ENCODE measurements at places on chromosomes 6 and 20. TPM values are rescaled to one million over a fixed set of nuclear protein-coding genes. Genes with fewer than 3 reads are reported as not detected.

RAD21L1 gene
- total RNA-seq, result not detected

DNA sequence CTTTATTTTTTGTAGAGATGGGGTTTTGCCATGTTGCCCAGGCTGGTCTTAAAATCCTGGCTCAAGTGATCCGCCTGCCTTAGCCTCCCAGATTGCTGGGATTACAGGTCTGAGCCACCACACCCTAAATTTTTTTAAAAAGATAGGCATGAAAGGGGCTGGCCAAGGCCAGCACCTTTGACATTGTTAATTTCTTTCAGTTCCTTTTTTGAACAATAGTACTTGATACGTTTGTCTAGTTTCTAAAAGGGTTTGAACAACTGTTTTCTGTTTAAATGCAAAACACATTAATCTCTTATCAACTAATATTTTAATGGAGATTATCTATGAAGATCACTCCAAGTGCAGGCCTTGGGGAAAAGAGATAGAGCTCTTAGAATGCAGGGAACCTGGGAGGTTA, 37.6 kb upstream of the PTPRK start:
- no peak for DNase-seq

DNA sequence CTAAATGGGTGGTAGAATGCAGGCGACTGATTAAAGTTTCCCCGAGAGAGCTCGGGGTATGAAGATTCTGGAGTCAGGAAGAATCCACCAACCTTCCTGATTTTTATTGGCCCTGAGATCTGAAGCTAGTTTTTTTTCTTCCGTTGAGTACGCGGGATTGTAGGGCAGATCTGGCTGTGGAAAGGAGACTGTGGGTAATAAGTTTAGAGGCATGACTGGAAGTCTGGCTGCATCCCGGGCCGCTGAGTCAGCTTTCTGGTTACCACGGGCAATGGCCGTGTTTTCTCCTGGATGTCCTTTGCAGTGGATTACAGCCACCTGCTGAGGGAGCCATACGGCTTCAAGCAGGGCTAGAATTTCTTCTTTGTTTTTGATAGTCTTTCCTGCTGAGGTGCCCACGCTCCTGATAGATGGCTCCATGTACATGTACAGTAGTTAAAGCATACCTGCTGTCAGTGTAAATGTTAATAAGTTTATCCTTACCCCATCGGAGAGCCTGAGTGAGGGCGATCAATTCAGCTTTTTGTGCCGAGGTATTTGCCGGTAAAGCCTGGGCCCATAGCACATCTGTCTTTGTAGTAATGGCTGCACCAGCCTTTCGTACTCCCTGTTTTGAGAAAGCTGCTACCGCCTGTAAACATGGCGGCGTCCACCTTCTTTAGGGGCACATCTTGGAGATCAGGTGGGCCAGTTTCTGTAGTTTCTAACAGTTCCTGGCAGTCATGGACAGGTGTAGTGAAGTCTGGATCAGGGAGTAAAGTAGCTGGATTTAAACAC, 154.0 kb downstream of the TRIM27 start:
- peak; percentile 66 for DNase-seq

GRCh38 chr6:109892451-109893435, 85.4 kb upstream of the GPR6 start:
- DNase-seq, result no peak

- no peak for DNase-seq
These were observed 2.1 kb downstream of the TFEB start for GRCh38 chr6:41733360-41733706.

DNA sequence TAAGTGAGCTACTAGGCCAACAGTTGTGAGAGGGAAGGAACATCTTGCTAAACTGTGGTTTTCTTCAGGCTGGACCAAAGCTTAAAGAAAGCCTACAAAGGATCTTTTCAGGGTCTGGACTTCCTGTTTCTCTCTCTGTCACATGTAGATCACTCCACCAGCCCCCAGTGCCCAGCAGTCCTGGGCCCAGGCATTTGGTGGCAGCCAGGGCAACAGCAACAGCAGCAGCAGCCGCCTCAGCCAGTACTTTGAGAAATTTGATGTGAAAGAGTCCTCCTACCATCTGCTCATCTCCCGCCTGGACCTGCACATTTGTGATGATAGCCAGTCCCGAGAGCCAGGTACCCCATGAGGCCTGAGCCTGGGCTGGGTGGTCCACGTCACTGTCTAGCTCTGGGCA, 44.1 kb downstream of the BLTP3A start:
- DNase-seq, result peak; percentile 55

GRCh38 chr6:158536891-158537798, 22.7 kb upstream of the TMEM181 start:
- DNase-seq, result no peak

GRCh38 chr6:119444642-119445557, 95.3 kb upstream of the MAN1A1 start:
- DNase-seq, result no peak
